ENCODE measurements at places on chromosomes 6 and 20.
A peak's percentile ranks its signal among the peaks of the same experiment; 100 is the strongest.

- peak; percentile 43 for DNase-seq
These were observed 44.0 kb upstream of the ZBTB24 start for GRCh38 chr6:109526905-109527628.

DNA sequence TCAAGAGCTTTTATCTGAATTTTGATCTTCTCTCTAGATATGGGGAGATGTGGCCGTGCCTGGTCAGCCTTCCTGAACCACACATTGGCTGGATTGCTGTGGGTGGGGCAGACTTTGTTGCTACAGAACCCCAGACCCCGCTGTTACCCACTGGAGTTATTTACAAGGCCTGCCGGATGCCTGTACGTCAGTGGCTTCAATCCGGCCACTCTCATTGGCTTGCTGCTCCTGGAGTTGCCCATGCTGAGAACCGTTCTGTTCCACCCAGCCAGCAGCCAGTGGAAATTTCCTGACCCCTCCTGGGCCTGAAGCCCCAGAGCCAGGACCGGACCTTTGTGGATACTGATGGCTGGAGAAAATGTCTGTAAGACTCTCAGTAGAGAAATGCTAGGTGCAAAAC is 101.9 kb downstream of the TFAP2C start:
- no peak for DNase-seq

DNA sequence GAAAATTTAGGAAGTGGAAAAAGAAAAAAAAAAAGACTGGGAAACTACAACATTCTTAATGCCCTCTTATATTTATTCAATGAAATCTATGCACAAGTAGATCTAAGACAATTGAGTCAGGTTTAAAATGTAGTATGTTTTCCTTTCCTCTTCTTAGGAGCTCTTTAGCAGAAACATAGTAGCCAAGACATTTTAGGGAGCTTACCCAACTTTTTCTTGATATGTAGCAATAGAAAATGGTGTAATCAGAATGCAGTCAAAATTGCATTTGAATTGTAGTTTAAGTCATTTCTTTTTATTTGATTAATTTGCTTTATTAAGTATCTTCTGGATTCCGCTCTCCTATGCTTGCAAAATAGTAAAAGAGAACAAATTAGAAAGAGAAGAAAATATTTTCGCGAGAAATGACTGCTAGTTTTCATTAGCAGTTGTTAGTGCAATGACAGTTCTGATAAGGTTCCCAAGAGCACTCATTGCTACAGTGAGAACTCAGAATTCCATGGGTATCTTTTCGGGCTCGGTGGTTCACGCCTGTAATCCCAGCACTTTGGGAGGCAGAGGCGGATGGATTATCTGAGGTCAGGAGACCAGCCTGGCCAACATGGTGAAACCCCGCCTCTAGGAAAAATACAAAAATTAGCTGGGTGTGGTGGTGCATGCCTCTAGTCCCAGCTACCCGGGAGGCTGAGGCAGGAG is 52.2 kb downstream of the JARID2 start:
- no peak for DNase-seq

DNA sequence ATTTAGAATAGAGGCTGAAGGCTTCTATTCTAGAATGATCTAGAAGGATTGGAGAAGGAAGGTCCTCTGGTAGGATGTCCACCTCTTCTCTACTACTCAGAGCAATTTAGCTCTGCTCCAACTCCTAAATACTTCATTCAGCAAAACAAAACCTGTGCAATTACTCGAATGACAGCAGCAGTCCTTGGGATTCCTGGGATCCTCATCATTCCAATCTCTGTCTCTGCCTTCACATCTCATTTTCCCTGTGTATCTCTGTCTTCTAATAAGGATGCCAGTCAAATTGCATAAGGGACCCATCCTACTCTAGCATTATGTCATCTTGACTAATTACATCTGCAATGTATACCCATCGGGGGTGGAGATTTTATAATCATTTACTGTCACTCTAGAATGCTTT is 5.5 kb upstream of the AIG1 start:
- no peak for DNase-seq

DNA sequence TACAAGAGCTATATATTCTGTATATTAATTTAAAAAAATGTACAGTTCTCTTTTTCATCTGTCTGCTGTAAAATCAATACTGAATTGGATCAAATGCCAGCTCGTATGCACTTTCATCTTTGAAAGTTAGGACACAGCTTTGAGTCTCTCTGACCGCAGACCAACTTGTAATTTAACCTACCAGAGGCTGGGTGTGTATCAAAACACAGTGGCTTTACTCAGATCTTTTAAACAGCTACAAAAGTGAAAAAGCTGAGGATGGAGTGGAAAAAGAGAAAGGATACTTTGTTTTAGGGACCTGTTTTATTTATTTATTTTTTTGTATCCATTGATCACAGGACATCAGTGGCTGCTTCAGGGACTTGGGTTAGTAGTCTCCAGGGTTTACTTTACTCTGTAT is 44.1 kb downstream of the KIAA0408 start:
- no peak for DNase-seq

GRCh38 chr6:149867876-149868640 is 3.9 kb upstream of the LRP11 start:
- no peak for DNase-seq

DNA sequence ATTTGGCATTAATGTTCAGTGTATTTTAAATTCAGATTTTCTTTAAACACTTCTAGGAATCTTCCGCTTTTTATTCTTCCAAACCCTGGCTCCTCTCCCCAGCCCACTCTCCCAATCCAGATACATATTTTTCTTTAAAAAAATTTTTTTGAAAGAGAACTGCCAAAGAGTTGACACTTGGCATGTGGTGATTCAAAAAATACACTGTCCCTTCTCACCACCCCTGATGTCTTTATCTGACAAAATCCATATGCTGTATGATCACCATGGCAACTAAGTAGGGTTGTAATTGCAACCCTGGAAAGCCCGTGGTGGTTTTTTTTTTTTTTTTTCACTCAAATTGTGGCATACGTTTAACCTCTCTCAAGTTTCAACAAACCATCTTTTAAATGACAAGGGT is 355.8 kb upstream of the SASH1 start:
- no peak for DNase-seq

DNA sequence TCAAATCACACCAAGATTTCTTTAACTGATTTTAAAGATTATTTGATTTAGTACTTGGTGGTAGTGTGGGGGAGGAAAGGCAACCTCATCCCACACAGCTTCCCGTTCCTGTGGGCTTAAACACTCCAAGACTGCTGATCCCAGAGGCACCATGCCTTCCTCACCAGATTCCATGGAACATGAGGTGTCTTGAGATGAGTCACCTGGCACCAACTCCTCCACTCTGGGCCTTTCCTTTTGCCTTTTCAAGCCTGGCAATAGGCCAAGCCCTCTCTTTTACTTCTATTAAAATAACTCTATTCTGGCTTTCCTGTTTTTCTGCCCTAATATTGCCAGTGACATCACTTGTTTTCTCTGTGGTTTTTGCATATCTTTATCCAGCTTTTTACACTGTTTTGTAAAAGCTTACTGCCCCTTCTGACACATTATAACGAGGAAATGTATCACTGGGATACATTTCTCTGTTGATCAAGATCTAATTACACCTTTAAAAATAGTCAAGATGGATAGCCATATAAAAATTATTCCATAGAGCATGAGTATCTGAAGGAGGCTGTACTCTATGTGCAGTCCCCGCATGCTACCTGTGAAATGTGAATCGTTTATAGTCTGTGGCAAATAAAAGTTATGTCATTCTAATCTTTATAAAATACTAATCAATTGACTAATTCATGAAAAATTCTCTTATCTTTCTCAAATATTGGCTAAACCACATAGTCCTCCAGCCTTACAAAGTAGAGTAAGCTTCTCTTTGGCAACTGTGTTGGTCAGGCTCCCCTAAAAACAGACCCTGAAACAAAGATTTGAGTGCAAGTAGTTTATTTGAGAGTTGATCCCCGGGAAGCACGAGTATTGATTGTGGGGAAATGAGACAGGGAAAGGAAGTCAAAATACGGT is 257.8 kb upstream of the KCNQ5 start:
- no peak for DNase-seq

- no peak for DNase-seq
These were observed 70.4 kb downstream of the DOK5 start for GRCh38 chr20:54545676-54546358.

DNA sequence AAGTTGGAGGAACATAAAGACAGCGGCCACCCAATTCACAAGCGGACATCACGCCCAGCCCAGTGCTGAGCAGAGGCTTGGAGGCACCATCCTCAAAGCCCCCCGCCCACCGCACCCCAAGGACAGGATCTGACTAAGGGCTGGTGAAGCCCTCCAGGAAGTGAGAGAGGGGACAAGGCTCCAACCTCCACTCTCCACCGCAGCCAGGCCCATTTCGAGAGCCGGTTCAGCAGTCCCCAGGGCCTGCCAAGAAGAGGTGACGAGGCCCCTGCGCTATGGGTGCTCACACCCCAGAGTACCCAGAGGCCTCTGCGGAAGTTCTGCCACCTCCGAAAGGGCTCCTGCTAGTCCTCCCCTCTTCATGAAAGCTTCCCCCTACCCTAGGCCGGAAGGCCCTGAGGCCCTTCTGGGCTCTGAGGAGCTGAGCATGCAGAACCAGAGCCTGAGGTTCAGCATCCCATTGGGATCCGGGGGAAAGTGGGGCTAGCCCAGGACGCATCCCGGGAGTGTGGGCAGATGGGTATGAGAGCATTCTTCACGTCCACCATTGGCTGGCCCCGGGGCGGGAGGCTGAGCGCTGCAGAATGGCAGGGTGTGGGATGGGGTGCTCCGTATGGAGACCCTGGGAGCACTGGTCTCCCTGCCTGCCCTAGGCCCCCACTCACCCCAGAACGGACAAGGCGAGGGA is 2.5 kb downstream of the GRM4 start:
- DNase-seq, result peak; percentile 14

DNA sequence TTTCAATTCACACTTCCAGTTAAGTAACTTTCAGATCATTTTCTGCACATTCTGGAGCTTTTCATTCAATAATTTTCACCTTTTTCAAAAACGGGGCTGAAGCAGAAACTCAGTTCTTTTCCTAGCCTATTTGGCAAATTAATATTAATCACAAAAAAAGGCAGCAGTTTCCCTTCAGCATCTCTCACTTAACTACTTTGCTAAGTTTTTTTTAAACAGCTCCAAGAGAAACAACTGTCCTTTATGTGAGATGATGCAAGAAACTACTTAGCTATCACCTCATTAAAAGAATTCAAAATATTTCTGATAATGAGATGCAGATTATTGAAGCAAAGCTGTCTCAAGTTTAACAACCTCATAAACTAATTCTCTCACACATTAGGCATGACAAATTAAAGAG is 11.8 kb downstream of the CASS4 start:
- no peak for DNase-seq

GRCh38 chr6:166752097-166752496 is 125.0 kb upstream of the RPS6KA2 start:
- no peak for DNase-seq

DNA sequence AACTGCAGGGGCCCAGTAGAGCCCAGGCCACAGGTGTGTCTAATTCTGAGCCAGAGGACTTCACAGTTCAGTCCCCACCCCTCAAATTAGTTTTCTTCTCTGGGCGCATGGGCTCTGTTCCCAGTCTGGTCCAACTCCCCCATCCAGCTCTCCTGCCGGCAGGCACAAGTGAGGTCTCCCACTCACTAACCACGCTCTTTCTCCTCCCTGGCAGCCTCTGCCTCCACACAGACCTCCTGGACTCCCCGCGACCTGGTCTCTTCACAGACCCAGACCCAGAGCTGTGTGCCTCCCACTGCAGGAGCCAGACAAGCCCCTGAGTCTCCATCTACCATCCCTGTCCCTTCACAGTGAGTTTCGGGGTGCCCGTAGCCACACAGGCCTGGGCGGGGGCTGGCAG is 6.2 kb downstream of the NCR2 start:
- no peak for DNase-seq

DNA sequence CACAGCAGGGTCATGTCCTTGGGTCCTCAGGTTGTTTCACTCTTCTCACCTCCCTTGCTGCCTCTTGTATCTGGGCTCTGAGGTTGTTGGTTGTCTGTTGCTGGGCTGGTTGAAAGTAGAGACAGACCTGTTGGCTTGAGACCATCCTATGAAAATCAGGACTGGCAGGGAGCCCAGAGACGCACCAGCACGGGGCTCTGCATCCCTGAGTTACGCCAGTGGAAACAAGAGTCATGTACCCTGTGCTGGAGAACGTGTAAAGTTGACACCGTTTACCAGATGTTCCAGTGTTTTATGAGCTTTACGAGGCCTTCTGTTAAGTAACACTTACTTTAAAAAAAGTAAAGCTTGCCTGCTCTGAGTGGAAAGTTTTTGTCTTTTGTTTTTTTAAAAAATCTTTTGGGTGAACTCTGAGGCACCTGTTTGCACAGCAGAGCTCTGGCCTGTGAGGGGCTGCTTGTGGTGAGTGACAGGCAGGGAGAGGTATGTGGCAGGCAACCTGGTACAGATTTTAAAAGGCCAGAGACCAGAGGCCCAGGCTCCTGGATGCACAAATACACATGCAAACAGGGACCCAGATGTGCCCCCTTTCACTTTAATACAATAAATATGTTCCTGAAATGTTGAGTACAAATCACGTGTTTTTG is 260.0 kb upstream of the SUPT3H start:
- DNase-seq, result peak; percentile 74

GRCh38 chr20:63660622-63661021 is 2.5 kb downstream of the RTEL1 start:
- no peak for DNase-seq

GRCh38 chr6:15264902-15265761 is 19.3 kb downstream of the JARID2 start:
- peak; percentile 79 for DNase-seq

DNA sequence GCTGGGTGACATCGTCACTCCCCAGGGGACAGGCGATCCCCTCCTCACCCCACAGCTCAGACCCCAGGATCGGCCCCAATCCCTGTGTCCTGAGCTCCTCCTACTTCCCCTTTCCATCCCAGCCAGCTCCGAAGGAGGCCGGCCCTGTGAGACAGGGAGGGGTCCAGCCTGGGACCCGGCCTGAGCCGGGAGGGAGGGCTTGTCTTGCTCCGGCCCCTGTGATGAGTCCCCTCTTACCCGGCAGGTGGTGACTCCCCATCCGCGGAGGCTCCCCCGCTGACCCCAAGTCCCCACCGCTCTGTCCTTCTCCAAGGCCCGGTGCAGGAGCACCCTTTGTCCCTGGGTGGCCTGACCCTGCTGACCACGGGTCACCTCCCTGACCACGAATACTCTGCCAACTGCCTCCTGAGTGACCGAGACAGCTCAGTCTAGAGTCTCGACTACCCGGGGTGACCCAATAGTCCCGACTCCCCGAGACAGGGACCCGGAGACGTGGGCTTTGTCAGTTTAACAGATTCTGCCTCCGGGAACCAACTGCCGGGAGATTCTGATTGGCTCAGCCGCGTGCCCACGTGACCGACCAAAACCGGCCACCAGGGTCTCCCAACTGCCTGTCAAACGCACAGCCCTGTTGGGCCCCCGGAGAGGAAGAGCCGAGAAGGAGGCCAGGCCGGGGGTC is 187.4 kb upstream of the PROKR2 start:
- peak; percentile 81 for DNase-seq

Measured in femur (tissue), 1 donor.